A549 treated with dexamethasone at 1 μM for 4 hours (cell line): ENCODE measurements at places on chromosomes 5 and 9. TPM values are rescaled to one million over a fixed set of nuclear protein-coding genes. Genes with fewer than 3 reads are reported as not detected.

Gene DCAF12
- 34.8 to 44.8 TPM (median 41.4 TPM) in 5 replicates for total RNA-seq

Gene AJM1
- total RNA-seq, result 3.2 to 4.8 TPM (median 4.3 TPM) in 5 replicates

Gene SPINK6
- total RNA-seq, result 0.27 to 1.4 TPM (median 0.39 TPM) in 5 replicates

Gene FAM153A
- total RNA-seq, result 0.34 TPM in 1 of 5 replicates, not detected in the others

Gene CCL28
- 0.08 to 0.16 TPM (median 0.10 TPM) in 5 replicates for total RNA-seq

Gene CBY3
- not detected in 5 replicates for total RNA-seq

Gene MELK
- total RNA-seq, result 71.7 to 81.6 TPM (median 74.9 TPM) in 5 replicates

Gene MAMDC4
- total RNA-seq, result 1.3 to 4.3 TPM (median 3.4 TPM) in 5 replicates

Gene NMUR2
- total RNA-seq, result 0.05 to 0.22 TPM (median 0.11 TPM) in 3 of 5 replicates, not detected in the others

Gene GNA14
- total RNA-seq, result 0.09 TPM in 1 of 5 replicates, not detected in the others

Gene FBP2
- 0.09 TPM in 1 of 5 replicates, not detected in the others for total RNA-seq

Gene BAAT
- 0.32 to 0.58 TPM (median 0.42 TPM) in 5 replicates for total RNA-seq

Gene GABRP
- total RNA-seq, result not detected in 5 replicates

Gene SLC22A5
- total RNA-seq, result 50.3 to 69.0 TPM (median 66.0 TPM) in 5 replicates

Gene GFI1B
- total RNA-seq, result 0.05 to 0.17 TPM (median 0.06 TPM) in 5 replicates

Gene SHOC1
- 0.01 to 0.02 TPM in 2 of 5 replicates, not detected in the others for total RNA-seq

Gene TAS2R1
- not detected in 5 replicates for total RNA-seq

Gene CDC20B
- 0.06 to 0.09 TPM (median 0.08 TPM) in 5 replicates for total RNA-seq

Gene OR1Q1
- 0.16 TPM in 1 of 5 replicates, not detected in the others for total RNA-seq

Gene SNX2
- total RNA-seq, result 37.0 to 58.5 TPM (median 38.1 TPM) in 5 replicates

Gene LRSAM1
- 7.3 to 10.0 TPM (median 9.5 TPM) in 5 replicates for total RNA-seq

Gene TUSC1
- 3.6 to 7.1 TPM (median 6.7 TPM) in 5 replicates for total RNA-seq

Gene CATSPER3
- total RNA-seq, result 0.21 to 0.49 TPM (median 0.37 TPM) in 5 replicates

Gene GZMA
- total RNA-seq, result not detected in 5 replicates

Gene PRDM9
- total RNA-seq, result not detected in 5 replicates
